Cortex of kidney (tissue), 1 donor: ENCODE measurements at places on chromosomes 12 and 14.

DNA sequence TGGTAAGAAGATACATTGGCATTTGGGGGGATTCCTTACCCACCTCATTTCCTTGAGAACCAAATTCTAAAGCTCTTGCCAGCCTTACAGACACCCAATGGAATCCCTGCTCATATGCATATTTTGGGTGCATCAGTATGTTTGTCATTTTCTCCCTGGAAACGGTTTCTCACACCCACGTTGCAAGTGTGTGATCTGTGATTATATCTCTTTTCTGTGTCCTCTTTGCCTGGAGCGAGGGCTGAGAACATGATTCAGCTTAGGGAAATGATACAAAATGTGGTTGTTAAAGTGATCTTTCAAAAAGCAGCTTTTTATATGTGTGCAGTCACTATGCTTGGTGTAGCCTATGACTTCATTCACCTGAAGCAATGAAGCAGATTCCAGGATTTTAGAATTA is 52.0 kb downstream of the KCNMB4 start:
- DNase-seq: no peak

DNA sequence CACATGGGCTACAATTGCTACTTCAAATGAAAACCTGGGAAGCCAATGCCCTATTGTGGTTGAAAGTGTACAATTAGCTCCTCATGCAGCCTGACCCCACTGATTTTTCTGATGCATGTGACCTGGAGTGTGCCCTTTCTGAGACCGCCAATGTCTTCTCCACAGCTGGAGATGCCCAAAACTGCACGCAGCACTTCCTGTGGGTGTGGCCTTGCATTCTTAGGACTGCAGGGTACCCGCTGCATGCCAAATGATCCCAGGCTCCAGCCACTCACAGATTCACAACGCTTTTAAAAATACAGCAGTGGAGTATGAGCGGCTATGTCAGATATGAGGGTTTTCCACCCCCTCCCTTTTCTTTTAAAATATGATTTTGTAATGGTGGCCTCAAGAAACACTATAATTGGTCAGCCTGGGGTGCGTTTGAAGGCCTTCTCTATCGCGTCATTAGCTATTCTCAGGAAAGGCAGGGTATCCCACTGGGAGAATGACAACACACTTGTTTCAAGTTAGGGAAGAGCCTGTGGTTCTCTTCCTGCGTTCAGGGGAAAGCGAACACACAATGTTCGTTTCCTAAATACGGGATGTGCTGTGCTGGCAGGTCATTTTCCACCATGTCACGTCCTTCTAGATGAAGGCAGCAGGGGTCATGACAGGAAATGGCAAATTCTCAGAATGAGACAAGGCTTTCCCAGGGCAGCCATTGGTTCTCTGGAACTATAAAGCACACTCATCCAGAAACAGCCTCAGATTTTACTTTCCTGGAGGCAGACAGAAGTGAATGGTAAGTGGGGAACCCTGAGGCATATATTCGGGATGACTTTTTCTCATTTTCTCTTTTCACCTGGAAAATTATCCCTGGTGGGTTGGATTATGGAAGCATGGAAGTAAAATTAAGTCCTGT is at the start of gene APOLD1:
Gene APOLD1 (plus strand): TSS at position 749 of the 904 bp plus-strand sequence. CDS start 33 bp downstream, at position 782.
- no peak for DNase-seq

DNA sequence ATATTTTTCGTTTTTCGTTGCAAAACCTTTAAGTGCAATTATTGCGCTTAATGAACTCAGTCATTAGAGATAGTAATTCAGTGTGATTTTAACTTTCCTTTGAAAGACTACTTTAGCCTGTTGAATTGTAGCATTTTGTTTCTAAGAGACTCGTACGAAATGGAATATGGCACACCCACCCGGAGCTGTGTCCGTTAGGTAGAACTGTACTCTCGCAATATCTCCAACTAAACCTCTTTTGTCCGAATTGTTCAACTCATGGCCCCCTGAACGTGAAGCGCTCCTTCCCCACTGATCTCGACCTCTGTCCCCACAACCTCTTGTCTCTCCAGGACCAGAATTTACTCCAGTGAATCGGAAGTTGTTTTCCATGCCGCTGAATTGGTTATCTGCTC is 800 bp downstream of the PCNX4 start:
- no peak for DNase-seq

- DNase-seq: no peak
Measured at GRCh38 chr14:33273978-33274377, 335.3 kb downstream of the NPAS3 start.

DNA sequence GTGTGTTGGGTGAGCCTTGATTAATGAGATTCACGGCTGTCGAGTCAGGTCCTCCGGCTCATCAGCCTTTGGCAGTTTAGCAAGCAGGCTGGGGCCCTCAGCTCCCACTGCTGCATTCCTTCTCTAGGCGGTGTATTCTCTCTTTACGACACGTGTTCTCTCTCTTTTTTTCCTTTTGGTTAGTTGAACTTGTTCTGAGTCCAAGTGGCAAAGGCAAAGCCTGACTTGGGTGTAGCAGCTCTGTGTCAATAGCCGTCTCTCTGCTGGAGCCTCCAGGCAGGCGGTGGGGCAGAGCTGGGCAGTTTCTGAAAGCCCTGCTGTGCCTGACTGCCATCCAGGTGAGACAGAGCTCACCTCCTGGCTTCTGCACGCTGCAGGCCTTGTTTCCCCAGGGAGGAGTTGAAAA is 46.6 kb downstream of the SUSD6 start:
- DNase-seq: no peak

DNA sequence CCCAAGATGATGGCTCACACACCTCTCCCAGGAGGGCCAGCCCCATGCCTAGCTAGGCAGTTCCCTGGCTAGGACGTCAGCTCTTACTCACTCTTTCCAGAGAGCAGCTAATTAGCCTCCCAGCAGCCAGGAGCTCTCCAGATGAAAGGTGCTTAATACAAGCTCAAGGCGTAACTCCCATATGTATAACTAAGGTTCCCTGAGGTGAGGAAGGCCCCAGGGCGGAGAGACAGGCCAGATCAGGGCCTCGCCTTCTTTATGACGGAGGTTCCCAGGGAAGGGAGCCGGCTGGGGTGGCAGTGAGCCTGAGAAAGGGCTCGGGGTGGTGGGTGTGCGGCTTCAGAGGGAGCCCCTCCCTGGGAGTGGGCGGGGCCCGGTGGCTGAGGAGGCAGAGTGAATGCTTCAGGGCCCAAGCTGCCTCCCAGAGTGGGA is 26.4 kb upstream of the ZFP36L1 start:
- DNase-seq: no peak

- no peak for DNase-seq
Measured at GRCh38 chr14:55604900-55605418, 25.0 kb downstream of the KTN1 start.

DNA sequence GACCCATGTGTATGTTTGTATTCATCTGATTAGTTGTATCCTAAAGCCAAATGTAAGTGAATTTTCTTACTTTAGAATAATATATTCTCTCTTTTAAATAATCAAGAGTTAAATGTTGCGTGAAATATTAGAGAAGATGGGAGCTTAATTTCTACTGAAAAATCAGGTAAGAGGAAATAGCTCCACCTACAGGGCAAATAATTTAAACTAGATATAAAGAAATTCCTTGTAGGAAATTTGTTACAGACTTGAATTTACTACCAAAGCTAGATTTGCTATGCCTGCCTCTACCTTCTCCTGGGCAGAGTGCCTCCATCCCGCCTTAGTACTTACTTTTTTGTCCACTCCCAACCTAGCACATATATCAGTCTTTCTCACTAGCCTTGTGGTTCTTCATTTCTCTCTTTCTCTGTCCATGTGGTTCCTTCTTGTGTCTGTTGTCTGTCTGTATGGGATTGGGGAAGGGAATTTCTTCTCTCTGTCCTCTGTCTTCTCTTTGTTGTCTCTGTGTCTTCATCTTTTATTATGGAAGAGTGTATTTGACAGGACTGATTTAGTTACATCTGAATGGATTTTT is 44.7 kb downstream of the PALS1 start:
- DNase-seq: no peak

- DNase-seq: no peak
Measured at GRCh38 chr12:120224304-120225199, 23.6 kb upstream of the RPLP0 start.
